ENCODE measurements at places on chromosomes 3 and 15.
A peak's percentile ranks its signal among the peaks of the same experiment; 100 is the strongest.

DNA sequence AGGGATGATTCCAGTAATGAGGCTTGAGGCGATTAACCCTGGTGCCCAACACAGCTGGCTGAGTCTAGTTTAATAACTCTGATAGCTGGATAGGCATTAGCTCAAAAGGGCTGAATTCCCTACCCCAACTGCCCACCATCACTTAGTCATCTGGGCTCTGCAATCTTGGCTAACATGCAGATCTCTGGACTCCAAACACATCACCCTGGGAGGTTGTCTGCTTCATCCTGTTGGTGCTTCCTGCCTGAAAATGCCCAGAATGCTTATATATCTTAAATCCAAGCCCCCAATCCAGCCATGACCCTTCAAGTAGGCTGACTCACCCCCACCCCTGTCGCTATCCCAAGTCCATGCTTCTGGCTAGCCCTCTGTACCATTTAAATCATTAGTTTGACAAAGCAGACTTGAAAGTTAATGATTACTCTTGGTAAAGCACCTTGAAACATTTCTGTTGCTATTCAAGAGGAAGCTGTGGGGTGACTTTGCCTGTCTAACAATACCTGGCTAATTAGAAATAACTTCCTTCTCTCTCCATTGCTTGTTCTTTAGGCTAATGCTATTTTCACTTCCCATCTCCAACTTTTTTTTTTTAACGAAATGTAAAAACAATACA is 107.0 kb upstream of the RORA start:
- DNase-seq: no peak

GRCh38 chr3:43790060-43790459 is 99.3 kb downstream of the ABHD5 start:
- DNase-seq: no peak

DNA sequence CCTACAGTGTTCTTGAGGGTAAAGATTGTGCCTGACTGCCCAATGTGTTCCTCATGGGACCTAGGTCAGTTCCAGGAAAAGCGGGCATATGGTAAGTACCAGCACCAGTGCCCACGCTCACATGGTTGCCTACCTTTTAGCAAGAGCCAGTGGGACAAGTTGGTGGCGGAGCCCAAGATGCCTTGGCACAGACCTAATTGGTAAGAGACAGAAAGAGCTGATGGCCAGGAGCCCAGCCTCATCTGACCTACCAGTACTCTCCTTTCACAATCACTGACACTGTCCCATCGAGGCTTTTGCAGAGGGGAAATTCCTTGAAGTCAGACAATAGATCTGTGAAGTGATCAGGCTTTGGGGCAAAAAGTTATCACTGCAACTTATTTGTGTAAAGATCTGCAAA is 98.4 kb upstream of the BCL6 start:
- no peak for DNase-seq

DNA sequence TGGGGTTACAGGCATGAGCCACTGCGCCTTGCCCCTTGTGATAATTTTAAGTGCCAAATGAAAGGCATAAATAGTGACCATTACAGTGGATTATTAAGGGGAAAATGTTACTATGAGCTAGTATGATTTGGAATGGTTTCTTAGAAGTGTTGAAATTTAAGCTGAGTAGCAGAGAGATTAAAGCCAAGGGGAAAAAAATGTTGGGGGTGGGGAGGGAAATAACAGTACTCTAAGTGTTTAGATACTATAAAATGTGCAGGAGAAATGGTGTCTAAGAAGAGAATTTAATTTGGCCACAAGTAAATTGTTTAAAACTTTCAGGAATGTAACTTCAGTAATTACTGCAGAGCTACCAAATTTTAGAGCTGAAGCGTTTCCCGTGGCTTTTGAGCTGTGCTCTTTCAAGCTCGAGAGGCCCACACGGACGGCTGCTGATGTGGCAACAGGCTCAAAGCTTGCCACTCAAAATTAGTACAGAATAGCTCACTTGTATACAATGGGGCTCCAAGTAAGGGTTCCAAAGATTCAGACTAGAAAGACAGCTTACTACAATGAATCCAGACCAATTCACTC is 23.9 kb upstream of the SLC12A8 start:
- DNase-seq: no peak

GRCh38 chr3:7506606-7507180 is 645.8 kb downstream of the GRM7 start:
- no peak for DNase-seq

GRCh38 chr3:194176274-194176991 is 40.5 kb downstream of the HES1 start:
- DNase-seq: no peak

DNA sequence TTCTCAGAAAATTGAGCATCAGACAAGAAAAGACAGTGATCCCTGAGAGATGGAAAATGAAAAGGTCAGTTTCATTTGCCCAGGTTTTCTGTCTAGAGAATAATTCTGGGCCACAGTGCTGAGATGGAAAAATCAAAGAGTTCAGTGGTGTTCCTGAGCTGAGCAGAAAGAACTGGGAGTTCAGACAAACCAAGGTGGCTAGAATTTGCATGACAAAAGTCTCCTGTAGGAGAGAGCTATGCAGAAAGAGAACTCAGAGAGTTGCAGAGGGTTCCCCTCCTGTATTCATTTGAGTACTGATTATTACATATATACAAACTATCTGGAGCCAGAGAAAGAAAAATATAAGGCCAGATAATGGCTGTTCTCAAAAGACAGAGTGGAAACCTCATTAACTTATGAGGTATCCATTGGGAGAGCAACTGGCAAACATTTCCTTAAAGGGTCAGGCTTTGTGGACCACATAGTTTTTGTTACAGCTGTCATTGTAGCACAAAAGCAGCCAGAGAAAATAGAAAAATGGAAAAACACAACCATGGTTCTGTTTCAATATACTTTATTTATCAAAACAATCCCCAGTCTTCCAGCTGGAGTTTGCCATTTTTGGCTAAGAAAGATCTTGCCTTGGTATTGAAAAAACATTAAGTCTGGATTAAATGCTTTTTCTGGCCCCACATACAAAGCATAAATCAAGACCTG is 1004.1 kb downstream of the TBL1XR1 start:
- DNase-seq: no peak

GRCh38 chr3:69439643-69440270 is 53.9 kb upstream of the FRMD4B start:
- no peak for DNase-seq

GRCh38 chr15:89822026-89822425 is 7.4 kb upstream of the ANPEP start:
- no peak for DNase-seq

DNA sequence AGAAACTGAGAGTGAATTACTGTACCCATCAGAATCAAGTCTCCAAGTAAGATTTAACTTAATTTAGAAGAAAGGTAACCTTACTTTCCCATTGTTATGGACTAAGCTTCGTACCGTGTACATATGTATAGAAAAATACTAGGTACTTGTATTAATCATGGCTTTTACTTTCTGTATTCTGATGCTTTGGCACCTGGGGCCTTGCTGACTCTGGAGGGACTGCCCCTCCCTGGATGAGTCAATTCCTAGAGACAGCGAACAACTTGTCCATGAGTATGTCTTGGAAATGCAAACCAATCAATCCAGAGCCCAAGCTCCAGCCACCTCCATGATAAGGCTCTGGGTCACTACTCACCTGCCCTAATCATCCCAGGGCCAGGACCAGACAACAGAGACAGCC is 50.0 kb upstream of the DGKG start:
- no peak for DNase-seq

DNA sequence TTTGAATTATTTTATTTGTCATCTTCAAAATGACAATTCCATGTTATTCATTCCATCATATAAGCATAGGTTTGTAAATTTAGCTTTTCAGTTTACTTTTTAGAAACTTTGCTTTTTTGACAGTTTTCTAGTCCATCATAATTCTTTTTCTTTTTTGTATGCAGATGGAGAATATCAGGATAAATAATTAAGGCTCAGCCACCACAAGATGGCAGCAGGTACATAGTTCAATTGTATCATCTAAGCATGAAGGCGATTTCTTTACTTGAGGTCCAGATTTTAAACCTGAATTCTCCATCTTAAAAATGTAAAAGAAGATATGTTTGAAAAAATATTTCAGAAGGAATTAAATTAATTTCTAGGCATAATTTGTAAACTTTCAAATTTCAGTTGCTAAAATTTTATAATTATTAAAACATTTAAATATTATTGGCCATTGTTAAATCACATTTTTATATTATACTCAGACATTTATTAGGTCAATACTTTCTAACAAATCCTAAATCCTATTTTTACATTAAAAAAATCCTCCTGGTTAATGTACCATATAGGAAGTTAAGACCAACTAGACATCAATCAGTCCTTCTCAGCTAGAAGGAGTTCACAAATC is 15.1 kb downstream of the PLSCR5 start:
- peak; percentile 58 for DNase-seq

DNA sequence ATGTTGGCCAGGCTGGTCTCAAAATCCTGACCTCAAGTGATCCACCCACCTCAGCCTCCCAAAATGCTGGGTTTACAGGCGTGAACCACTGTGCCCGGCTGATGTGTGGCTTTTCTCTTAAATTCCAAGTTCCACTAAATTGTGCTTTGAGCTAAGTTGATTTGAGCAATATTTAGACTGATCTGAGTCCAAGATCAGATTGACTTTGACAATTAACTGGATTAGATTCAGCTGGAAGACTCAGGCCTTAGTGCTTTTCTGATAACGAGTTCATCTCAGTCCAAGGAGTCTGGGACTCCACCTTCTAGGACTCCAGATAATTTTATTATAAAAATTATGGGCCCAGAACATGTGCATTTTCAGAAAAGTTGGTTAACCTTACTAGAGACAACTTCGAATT is 94.4 kb upstream of the FAM174B start:
- no peak for DNase-seq

GRCh38 chr3:154542837-154543236 is 112.8 kb upstream of the GPR149 start:
- no peak for DNase-seq

DNA sequence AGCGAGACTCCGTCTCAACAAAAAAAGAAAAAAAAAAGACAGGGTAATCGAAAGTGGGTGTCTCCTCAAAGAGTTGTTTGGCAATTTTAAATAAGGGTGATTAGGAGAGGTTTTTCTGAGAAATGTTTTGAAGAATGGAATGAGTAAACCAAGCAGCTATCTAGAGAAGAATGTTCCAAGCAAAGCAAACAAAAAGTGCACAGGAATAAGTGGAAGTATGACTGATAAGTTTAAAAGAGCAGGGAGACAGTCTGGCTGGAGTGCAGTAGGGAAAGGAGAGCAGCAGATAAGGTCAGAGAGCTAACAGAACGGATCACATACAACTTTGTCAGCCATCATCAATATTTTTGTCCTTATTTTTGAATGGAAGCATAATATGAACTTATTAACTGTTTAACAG is 853.5 kb downstream of the TUSC7 start:
- no peak for DNase-seq

GRCh38 chr3:193194371-193194770 is 46.7 kb upstream of the PLAAT1 start:
- no peak for DNase-seq

DNA sequence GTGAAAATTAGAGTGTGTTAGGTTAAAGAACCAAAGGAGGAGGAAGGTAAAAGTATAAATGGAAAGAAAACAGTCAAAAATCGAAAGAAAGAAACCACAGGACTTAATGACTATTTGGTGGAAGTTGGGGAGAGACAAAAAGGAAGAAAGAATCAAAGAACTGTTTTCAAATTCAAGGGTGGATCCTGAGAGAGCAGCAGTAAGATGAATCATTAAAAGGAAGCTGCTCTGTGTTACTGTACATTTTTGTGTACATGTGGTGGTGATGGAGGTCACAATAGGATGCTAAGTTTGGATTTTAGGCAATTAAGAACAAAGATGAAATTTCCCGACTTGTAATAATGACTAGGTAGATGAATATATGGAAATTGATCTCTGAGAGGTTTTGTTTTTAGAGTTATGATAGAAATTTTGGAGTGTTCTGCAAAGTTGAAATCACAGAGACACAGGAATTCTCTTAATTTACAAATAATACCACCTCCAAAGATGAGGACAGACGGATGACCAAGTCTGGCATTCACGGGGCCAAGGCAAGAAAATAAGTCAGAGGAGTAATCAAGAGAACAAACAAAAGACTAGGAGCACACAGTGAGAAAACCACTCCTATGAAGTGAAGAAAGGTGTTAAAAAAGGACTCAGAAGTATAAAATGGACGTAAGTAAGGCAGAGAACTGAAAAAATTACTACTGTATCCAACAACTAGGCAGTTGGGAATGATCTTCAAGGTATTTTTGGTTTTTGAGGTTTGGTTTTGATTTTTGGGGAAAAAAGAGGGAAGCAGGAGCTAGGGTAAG is 7.1 kb downstream of the DHX36 start:
- no peak for DNase-seq

- DNase-seq: no peak
Observed at GRCh38 chr3:40086890-40087883, 222.3 kb upstream of the EIF1B start.

GRCh38 chr3:60086811-60087210 is 1037.0 kb upstream of the CFAP20DC start:
- no peak for DNase-seq

DNA sequence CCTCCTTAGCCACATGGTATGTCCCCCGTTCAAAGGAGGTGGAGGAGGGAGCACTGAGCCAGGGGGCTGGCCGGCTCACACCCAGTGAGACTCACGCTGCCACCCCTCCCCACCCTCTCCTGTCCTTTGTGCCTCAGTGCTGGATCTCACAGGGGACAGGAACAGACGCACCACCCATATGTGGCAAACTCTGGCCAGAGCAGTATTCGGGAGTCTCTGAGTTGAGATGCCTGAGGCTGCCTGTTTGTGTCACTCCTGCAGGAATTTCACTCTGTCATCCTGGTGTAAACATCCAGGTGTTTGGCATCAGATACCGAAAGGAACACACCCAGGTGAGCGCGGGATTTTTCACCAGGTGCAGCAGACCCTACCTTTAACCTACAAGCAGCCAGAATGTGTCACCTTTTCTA is 25.7 kb downstream of the RGMA start:
- no peak for DNase-seq

DNA sequence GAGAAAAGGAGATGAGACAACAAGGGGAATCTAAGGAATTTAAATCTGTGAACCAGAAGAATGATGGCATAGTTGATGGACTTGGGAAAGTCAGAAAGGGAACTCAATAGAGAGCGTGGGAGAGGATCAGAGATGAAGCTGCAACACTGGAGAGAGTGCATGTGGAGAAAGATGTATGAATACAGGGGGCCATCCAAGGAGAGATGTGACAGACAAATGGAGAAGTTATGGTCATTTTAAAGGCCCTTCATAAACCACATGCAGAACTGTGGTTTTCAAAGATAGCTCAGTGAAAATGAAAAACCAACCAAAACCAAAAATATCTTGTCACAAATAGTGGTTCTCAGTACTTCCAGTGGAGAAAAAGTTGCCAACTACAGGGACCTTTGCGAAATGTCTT is 265.2 kb downstream of the SUCLG2 start:
- DNase-seq: no peak

- peak; percentile 84 for DNase-seq
Observed at GRCh38 chr15:48352474-48353072, 21.3 kb downstream of the DUT start.

DNA sequence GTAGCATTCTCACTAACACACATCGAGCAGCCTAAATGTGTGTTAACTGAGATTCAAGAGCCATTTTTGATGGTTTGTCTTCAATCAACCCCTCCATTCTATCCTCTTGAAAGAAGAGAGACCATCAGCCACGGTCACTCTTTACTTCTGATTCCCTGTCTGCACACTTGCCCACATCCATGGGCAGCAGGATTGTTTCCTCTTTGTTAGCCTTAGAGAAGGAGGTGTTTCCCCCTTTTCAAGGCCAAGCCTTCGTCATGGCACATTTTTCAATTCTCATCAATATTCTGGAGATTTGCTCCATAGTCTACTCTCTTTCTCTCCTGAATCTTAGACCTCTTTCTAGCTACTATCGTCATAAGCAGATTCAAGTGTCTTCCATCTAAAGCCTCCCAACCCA is 522.4 kb upstream of the NAALADL2 start:
- DNase-seq: no peak

Measured in NCI-H2081 (cell line).